Osteocyte (in vitro differentiated cells): ENCODE measurements at places on chromosomes 2 and 18. TPM values are rescaled to one million over a fixed set of nuclear protein-coding genes. Genes with fewer than 3 reads are reported as not detected.
A peak's percentile ranks its signal among the peaks of the same experiment; 100 is the strongest.

The TXNDC2 gene
- total RNA-seq = 0.11 and 0.29 TPM in 2 replicates

The FANCL gene
- 14.6 and 15.3 TPM in 2 replicates for total RNA-seq

- no peak overlapping the region for H3K4me3 ChIP-seq
- H3K36me3 ChIP-seq = peaks cover 26% of the 10 kb centered on the region
- H3K27ac ChIP-seq = no peak overlapping the region
- H3K27me3 ChIP-seq = no peaks in the 10 kb centered on the region
- DNase-seq = no peak
These were observed 75.1 kb downstream of the AGPS start for GRCh38 chr2:177467646-177468045.

DNA sequence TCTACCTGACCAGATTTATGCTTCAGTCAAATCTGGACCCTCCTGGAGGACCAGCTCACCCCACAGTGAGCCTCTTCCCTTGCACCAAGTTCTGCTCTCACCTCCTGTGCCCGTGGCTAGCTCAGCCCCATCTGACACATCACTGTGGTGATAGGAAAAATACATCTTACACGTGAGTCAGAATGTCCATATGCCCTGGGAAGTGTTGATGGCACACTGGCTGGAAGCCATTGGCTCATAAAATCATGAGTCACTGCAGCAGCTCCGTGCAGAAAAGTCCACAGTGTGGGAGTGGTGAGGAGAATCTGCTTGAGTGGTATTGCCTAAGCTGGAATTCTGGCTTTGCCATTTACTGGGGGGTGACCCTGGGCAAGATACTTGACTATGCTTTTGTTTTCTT is 42.6 kb upstream of the RAPGEF4 start:
- DNase-seq = peak; percentile 85
- peaks cover 19% of the 10 kb centered on the region for H3K4me1 ChIP-seq
- H3K36me3 ChIP-seq = no peaks in the 10 kb centered on the region
- no peaks in the 10 kb centered on the region for H3K27me3 ChIP-seq

DNA sequence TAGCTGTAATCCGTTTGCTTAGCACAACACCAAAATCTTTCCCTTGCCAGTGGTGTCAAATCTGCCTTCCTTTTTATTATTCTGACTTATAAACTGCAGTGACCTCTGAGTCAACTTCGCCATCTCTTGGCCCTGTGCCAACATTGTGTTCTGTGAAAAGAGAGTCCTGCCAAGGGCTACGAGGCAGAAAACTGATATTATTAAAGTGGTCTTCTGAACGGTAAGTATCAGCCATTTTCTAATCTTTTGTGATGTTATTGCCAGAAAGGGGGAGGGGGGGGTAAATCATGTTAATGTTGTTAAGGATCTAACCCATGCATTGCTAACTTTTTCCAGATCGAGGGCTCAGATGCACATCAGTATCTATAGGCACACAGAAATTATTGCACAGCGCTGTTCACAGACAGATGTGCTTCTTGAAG is 121.5 kb upstream of the LTBP1 start:
- no peak for DNase-seq
- H3K27me3 ChIP-seq = no peaks in the 10 kb centered on the region
- no peak overlapping the region for H3K4me3 ChIP-seq
- peak overlapping the region; percentile 6 for H3K27ac ChIP-seq
